Thoracic aorta (tissue), 2 donors: ENCODE measurements at places on chromosomes 5 and 9.

- no peak for DNase-seq
- H3K4me3 ChIP-seq, result no peak overlapping the region
- no peaks in the 10 kb centered on the region for H3K27me3 ChIP-seq
- H3K36me3 ChIP-seq, result no peaks in the 10 kb centered on the region
Observed at GRCh38 chr5:123681061-123681460, 169.1 kb downstream of the CSNK1G3 start.

GRCh38 chr9:117555964-117556629, 141.2 kb upstream of the ASTN2 start:
- DNase-seq, result no peak
- no peaks in the 10 kb centered on the region for H3K36me3 ChIP-seq
- no peaks in the 10 kb centered on the region for H3K27me3 ChIP-seq
- no peaks in the 10 kb centered on the region for H3K4me1 ChIP-seq
- no peak overlapping the region for H3K4me3 ChIP-seq

- no peaks in the 10 kb centered on the region for H3K27me3 ChIP-seq
- no peaks in the 10 kb centered on the region for H3K36me3 ChIP-seq
- no peak for DNase-seq
- no peak overlapping the region for H3K4me3 ChIP-seq
Observed at GRCh38 chr9:19108038-19108437, 5.3 kb upstream of the HAUS6 start.

GRCh38 chr9:5735072-5735471, 97.8 kb downstream of the ERMP1 start:
- no peaks in the 10 kb centered on the region for H3K36me3 ChIP-seq
- H3K4me1 ChIP-seq, result no peaks in the 10 kb centered on the region
- no peaks in the 10 kb centered on the region for H3K27me3 ChIP-seq
- H3K4me3 ChIP-seq, result no peak overlapping the region
- DNase-seq, result no peak

DNA sequence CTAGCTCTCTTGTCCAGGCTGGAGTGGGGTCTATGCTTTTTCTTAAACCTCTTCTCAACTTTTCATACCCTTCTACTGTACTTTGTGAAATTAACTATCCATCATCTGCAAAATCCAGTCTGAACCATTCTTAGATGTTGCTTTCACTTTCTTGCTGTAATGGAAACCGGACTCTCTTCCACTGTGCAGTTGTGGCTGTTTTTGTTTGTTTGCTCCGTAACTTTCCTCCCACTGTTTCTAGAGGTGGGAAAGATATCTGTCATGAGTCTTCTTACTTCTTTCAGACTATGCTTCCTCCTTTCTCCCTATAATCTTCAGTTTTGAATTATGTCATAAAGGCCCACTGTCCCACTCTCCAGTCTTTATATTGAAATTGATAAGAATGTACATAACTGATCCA, 6.5 kb downstream of the TNPO1 start:
- H3K4me1 ChIP-seq, result peaks cover 19% of the 10 kb centered on the region
- peaks cover 4% of the 10 kb centered on the region for H3K36me3 ChIP-seq
- DNase-seq, result no peak
- H3K4me3 ChIP-seq, result no peak overlapping the region
- H3K27me3 ChIP-seq, result no peaks in the 10 kb centered on the region

DNA sequence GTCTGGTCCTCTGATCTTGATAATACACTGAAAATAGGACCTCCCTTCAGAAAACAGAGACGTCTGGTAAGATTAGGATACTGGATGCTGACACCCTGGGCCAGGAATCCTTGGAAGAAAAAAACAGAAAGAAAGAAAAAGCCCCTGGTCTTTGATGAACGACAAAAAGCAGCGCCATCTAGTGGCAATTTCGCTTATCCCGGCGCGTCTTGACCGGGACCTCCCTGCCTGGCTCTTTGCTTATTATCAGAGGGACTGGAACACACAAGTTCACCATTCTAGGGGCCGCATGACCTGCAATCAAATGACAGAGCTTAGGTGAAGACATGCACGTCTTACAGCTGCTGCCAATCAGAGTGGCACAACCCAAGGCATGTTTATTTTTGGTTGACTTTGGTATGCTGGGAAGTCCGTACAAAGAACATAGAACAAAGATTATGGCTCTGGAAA, 114.9 kb upstream of the NFIB start:
- H3K36me3 ChIP-seq, result no peaks in the 10 kb centered on the region
- H3K4me1 ChIP-seq, result no peaks in the 10 kb centered on the region
- H3K27me3 ChIP-seq, result no peaks in the 10 kb centered on the region

DNA sequence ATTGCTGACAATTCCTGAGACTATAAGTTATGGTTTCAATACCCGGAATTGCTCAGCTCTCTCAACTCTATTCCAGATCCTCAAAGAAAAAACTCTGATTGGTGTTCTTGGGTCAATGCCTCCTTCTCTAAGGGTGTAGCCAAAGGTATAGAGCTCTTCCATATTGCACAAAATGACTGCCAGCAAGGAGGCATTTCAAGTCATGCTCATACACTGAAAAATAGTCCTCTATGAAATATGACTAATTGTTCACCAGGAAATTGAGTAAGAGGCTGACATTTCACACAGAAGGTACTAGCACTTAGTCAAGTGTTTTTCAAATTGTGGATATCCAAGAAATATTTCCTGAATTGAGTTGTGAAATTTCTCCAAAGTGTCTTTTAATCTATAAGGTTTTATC, 111.1 kb upstream of the KLF9 start:
- H3K4me1 ChIP-seq, result no peaks in the 10 kb centered on the region
- DNase-seq, result no peak
- H3K27ac ChIP-seq, result no peak overlapping the region
- H3K4me3 ChIP-seq, result no peak overlapping the region
- no peaks in the 10 kb centered on the region for H3K27me3 ChIP-seq

- no peak for DNase-seq
- no peaks in the 10 kb centered on the region for H3K4me1 ChIP-seq
- H3K4me3 ChIP-seq, result no peak overlapping the region
- H3K27me3 ChIP-seq, result no peaks in the 10 kb centered on the region
Observed at GRCh38 chr9:84592918-84593317, 76.6 kb upstream of the NTRK2 start.

GRCh38 chr5:89595056-89595455, 712.1 kb upstream of the MEF2C start:
- no peak for DNase-seq
- no peak overlapping the region for H3K27ac ChIP-seq
- H3K4me3 ChIP-seq, result no peak overlapping the region
- H3K4me1 ChIP-seq, result no peaks in the 10 kb centered on the region

- H3K4me1 ChIP-seq, result no peaks in the 10 kb centered on the region
- H3K36me3 ChIP-seq, result no peaks in the 10 kb centered on the region
- no peaks in the 10 kb centered on the region for H3K27me3 ChIP-seq
Observed at GRCh38 chr5:9494301-9494700, 51.6 kb downstream of the SEMA5A start.

DNA sequence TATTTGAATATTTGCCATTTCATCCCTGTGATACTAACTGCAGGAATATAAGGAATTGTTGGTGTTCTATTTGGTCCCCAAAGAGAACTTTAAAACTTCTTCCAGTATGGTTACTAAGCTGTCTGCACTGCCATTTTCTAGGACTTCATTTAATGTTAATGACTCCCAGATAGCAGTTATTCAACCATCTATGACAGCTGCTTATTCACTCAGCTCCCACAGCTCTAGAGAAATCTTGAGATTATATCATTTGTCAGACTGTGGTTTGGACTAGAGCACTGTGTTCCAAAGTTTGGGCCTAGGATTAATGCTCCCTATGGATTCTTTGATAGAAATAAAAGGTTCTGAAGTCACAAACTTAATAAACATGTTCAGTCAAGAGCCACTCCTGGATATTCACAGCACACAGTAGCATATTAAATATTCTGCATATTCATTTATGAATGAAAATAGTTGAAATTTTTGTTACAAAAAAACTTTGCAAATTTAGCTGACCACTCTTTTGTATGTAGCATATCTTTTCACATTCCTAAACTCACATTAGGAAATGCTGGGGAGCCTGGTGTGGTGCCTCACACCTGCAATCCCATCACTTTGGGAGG, 173.7 kb downstream of the NFIB start:
- H3K27me3 ChIP-seq, result no peaks in the 10 kb centered on the region
- no peak for DNase-seq

DNA sequence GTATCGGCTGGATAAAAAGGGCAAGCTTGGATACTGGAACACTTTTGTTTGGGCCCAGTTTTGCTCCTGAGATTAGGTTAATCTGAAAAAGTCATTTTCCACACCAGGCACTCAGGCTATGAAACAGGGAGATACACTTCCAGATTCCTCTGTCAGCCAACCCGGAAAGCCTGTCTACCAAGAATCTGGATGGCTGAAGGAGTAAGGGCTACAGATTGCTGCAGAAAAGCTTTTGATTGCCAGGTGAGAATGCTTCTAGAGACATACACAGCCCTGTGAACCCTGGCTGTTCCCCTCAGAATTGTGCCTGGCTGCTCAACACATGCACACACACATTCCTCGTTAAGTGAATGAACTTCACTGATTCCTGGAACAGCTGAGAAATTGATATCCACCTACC, 114.4 kb downstream of the PSD2 start:
- peaks cover 4% of the 10 kb centered on the region for H3K4me1 ChIP-seq
- H3K27ac ChIP-seq, result no peak overlapping the region
- no peak for DNase-seq
- no peak overlapping the region for H3K4me3 ChIP-seq

- no peaks in the 10 kb centered on the region for H3K27me3 ChIP-seq
- peaks cover 39% of the 10 kb centered on the region for H3K36me3 ChIP-seq
- peak overlapping the region; percentile 83 for H3K4me3 ChIP-seq
- peak overlapping the region; percentile 97 for H3K27ac ChIP-seq
- H3K4me1 ChIP-seq, result peaks cover 32% of the 10 kb centered on the region
Observed at GRCh38 chr5:149406203-149406978, 27.3 kb upstream of the IL17B start.

- no peak for DNase-seq
- no peaks in the 10 kb centered on the region for H3K36me3 ChIP-seq
- no peaks in the 10 kb centered on the region for H3K4me1 ChIP-seq
- no peaks in the 10 kb centered on the region for H3K27me3 ChIP-seq
Observed at GRCh38 chr5:124706051-124706450, 40.4 kb downstream of the ZNF608 start.
